ENCODE measurements at places on chromosomes 3 and 15.

GRCh38 chr3:4398941-4399245 lies 68.2 kb downstream of the SUMF1 start:
- DNase-seq: no peak

GRCh38 chr3:123781138-123781537 lies 103.0 kb downstream of the MYLK start:
- DNase-seq: no peak

DNA sequence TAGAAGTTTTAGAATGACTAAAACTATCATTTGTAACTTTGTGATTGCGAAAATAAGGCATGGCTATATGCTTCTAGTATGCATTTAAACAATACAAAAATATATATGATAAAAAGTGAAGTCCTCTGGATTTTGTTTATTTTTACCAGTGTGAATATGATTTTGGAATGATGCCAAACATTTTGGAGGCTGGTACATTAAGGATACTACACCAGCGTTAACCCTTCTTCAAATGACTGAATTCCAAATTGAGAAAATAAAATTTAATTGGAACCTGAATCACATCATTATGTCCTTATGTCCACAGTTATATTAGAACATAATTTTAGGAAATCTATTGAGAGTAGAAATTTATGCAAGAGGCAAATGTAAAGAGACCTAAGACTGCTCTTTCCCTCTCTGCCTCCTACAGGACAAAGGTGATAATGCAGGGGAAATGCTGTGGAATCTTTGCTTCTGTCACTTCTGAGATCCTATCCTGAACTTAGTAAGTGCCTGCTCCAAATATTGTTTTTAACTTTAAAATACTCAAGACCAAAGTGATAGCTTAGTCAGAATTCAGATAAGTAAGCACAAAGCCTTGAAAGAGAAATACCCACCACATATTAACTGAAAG lies 121.1 kb upstream of the NANOGP8 start:
- no peak for DNase-seq

DNA sequence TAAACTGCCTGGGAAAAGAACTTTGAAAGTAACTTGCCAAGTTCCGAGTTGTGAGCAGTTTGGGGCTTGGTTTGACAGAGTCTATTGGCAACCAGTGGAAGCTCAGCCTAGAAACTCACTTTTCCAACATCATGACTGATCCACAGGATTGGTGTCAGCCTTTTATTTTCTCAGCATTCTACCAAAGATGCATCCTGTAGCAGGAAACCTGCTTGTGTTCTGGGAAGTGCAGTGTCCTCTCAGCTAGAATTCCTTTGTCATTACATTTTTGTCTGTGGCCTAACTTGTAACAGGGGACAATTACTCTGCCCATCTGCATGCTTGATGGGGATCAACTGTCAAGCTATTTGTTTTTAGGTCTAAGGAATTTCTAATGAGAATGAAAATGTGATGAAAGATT lies 116.7 kb upstream of the LMOD3 start:
- no peak for DNase-seq

GRCh38 chr3:119774444-119774843 lies 7.5 kb upstream of the NR1I2 start:
- no peak for DNase-seq

DNA sequence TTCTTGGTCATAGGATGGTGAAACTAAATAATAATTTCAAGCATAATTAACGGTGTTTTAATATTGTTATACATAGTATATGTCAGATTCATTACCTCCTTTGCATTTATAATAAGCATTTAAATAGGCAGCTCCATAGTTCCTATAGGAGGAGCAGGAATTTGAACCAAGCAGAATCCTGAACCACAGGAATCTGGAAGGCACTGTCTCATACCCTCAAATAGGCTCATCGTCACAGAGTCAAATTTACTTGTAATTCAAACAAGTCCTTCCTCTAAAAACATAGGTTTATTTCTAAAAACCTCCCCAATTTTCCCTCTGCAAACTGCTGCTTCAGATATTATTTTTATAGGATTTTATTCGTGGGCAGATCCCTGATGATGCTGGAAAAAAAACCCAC lies 376.3 kb upstream of the ARHGEF26 start:
- DNase-seq: no peak
